ENCODE measurements at places on chromosomes 12 and 14. TPM values are rescaled to one million over a fixed set of nuclear protein-coding genes. Genes with fewer than 3 reads are reported as not detected.

The TMEM117 gene
- total RNA-seq, result 18.5 TPM

The GLT1D1 gene
- 7.0 TPM for total RNA-seq

The OASL gene
- 0.18 TPM for total RNA-seq

The DDX11 gene
- total RNA-seq, result 36.2 TPM

The PZP gene
- not detected for total RNA-seq

All from cerebellum (tissue), 4 donors.